Retinal pigment epithelial cell (primary cell): ENCODE measurements at places on chromosomes 13 and 19.

GRCh38 chr19:47351548-47351947 is 2.4 kb downstream of the DHX34 start:
- peak; percentile 11 for DNase-seq

DNA sequence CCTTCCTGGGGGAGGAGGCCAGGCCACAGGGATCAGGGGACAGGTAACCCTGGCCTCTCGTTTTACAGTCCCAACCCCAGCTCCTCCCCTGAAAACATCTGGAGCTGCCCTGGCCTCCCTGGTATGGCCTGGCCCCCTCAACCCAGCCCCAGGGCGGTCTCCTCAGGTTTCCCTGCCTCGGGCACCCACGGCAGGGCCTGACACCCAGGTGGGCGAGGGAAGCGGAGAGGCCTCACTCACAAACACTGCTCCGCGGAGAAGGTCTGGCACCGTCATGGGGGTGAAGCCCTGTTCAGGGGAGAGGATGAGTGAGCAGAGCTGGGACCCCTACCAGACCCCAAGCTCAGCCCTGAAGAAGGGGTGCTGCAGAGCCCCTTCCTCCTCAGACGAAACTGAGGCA is 6.5 kb upstream of the CCER2 start:
- no peak for DNase-seq

DNA sequence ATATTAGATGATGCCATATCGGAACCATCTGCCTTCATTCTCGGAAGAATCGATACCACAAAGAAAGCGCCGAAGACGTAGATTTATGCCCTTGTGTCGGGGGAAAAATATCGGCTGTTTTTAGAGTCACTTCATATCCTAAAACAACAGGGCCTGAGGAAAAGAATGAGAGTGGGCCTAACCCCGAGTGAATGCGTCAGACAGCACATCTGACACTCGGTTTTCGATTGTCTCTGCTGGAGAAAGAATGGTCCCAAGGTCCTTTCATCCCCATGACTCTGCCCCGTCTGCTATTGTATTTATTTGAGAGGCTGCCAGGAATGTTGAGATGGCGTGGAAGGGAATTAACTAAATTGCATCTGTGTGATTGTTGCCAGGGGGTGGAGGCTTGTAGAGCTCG is 46.1 kb downstream of the CHST8 start:
- DNase-seq = no peak

DNA sequence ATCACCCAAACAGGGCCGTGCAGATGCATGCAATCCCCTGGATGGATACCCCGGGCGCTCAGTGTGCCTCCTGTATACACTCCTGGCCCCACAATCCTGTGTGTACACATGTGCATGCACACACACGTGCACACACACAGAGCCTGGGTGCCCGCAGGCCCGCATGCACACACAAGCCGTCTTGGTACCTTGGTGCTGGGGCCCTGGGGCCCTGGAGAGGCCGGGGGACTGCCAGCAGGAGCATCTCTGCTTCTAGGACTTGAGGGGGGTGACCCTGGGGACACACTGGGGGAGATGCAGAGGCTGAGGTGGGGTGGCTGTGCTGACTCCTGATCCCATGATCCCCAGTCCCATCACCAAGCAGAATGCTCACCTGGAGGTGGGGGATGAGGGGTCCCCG is 15.6 kb upstream of the EPOR start:
- DNase-seq = no peak

DNA sequence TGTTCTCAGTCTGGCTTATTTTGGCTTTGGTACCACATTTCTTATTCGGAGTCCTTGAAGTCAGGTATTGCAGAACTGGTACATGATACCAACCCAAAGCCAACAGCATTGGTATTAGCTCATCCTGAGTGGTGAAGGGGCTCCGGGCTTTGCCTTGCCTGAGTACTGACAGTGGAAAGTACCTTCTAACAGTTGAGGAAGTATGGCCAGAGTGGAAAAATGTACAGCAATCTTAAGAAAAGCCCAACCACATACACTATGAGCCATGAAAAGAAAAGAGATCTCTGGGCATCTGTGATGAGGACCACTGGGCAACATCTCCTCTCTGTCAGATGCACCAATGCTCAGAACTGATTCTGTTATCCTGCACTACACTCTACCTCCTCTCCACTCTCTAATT is 8.3 kb downstream of the LCP1 start:
- no peak for DNase-seq

DNA sequence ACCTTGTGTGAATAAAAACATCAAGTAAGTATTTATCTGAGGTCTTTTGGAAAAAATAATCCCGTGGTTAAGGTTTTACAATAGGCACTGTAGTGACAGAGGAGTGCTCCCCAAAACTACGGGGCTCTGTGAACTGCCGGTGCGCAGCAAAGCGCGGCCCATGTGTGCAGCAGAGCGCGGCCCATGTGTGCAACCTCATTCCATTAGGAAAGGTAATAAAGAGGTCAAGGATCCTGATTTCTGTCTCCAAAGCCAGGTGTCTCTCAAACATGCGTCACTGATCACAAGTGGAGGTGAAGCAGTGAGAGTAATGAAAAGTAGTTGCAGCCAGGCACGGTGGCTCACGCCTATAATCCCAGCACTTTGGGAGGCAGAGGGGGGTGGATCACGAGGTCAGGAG is 58.7 kb downstream of the MRPL57 start:
- no peak for DNase-seq

GRCh38 chr13:30570691-30571090 is 47.0 kb upstream of the USPL1 start:
- no peak for DNase-seq

GRCh38 chr19:13381827-13382632 is 124.2 kb downstream of the CACNA1A start:
- DNase-seq = no peak

DNA sequence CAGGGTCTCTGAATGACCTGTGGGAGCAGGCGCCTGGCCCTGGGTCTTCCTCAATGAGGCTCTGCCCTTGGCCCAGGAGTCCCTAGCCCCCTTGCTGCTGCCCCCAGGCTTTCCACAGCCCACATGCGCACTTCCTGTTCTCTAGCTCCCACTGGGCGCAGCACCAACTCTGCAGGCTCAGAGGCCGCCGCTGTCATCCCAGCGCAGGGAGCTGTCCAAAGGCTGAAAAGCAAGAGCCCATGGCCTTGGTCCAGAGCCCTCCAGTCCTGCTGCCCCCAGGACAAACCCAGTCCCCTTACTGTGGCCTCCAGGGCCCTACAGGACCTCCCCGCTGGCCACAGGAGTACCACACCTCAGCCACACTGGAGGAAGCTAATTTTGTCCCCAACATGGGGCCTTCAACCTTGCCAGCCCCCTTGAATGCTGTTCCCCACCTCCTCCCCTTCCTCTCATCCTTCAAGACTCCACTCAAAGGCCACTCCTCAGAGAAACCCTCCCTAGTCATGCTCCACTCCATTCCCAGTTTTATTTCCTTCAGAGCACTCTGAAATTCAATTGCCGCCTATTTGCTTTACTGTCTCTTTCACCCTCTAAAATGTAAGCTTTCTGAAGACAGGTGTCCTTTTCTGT is 8.0 kb upstream of the POU2F2 start:
- DNase-seq = no peak

DNA sequence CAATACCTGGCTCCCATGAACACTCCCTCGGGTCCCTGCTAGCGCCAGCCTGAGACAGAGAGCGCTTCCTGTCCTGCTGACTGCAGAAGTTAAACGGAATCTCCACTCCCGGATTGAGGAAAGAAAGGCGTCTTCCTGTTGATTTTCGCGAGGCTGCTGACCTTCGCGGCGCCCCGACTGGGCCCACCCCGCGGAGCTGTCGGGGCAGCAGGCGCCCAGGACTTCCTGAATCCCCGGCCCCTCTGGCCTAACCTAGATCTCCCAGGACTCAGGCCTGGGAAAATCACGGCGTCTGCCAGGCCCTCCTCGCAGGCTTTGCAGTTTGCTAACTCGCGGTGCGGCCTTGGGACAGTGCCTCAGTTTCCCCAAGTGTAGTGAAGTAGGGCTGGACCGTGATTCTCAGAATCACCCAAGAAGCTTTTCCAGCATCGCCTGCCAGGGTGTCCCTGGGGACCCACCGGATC is 108.8 kb downstream of the KCTD15 start:
- DNase-seq = no peak

DNA sequence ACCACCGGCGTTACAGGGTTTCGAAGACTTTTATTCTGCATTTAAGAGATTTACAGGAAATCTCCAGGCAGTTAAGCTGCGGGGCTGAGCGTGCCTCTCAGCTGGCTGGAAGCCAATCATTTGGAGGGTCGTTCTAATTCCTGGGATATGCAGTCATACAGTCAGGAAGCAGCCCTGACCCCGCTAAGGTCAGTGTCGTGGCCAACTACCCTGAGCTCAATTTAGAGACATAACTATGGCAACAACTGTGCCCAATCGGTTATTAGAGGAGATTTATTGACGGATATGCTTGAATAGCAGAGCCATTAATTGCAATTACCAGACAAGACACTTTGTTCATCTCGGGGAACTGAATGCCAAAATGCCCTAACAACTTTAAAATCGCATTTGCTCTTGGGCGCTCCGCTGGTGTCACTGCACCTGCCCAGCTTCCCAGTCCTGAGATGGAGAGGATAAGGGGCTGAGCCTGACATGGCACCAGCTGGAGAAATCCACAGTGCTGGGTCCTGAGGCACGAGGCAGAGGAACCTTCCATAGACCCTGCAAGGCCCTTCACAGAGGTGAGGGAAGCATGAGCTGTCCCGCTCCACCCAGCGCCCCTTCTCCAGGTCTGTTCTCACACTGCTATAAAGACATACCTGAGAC is 15.1 kb upstream of the ZNF507 start:
- DNase-seq = no peak

DNA sequence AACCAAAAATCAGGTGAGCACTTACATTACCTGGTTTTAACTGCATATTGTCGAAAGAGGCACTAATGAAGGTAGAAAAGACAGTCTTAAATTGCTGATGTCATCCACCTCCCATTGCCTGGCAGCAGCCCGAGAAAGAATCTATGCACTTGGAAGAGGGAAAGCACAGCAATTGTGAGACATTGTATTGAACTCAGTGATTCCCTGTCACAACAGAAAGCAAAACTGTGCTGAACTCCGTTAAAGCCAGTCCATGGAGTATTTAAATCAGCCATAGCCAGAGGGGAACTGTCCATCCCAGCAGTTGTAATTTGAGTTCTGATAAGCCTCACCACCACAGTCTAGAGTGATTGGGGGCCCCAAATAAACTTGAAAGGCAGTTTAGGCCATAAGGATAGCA is 466.6 kb upstream of the PCDH9 start:
- DNase-seq = no peak

GRCh38 chr13:52797176-52797575 is 51.3 kb downstream of the PCDH8 start:
- DNase-seq = no peak

GRCh38 chr19:2790557-2791271 is 5.4 kb downstream of the THOP1 start:
- DNase-seq = no peak

DNA sequence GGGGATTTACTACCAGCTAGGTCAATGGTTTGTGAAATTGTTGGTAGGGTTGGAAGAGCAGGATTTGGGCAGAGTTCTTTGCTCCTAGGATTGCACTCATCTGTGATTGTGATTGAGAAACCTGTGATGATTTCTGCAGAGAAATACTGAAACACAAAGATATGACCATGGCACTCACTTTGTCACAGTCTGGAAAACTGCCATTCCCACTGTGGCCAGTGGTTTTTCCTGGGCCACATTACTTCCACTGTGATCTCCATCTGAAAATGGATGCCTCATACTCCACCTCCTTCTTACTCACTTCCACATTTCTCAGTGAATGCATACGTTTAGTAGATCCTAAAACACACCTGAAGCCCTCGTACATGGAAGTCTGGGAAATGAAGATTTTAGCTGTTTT is 593.2 kb downstream of the LMO7 start:
- no peak for DNase-seq

DNA sequence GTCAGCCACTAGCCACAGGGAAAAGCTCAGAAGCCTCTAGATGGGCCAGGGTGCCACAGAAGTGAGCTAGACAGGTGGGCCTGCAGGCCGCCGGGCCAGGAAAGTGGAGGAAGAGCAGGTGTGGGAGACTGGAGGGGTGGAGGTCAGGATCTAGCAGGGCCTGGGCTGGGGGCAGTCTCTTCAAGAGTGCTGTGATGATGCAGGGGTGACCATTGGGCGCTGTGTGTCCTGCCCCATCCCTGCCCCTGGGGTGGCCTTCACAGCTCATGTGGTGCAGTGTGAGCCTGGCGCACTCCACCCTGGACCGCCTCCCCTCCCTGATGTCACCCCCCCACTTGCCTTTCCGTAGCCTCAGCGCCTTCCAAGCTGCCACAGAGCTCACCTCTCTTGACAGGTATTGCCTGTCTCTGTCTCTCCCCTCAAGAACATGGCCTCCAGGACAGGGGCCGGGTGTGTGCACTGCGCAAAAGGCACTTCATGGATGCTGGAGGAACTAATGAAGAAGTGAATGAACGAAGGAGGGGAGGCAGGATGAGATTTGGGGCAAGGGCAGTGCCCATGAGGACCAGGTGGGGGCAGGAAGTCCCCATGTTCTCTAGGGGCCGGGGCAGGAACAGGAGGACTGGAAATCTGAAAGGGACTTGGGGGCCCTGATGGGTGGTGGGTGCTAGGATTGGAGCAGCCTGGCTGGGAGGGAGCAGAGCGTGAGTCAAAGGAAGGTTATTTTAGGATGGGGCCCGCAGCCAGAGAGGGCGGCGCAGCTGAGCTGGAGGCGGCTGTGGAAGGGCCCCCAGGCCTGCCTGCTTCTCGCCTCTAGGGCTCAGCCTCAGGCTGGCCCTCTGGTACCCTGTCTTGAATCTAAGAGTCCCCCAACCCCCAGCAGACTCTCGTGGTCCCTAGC is 6.6 kb downstream of the SSBP4 start:
- no peak for DNase-seq

DNA sequence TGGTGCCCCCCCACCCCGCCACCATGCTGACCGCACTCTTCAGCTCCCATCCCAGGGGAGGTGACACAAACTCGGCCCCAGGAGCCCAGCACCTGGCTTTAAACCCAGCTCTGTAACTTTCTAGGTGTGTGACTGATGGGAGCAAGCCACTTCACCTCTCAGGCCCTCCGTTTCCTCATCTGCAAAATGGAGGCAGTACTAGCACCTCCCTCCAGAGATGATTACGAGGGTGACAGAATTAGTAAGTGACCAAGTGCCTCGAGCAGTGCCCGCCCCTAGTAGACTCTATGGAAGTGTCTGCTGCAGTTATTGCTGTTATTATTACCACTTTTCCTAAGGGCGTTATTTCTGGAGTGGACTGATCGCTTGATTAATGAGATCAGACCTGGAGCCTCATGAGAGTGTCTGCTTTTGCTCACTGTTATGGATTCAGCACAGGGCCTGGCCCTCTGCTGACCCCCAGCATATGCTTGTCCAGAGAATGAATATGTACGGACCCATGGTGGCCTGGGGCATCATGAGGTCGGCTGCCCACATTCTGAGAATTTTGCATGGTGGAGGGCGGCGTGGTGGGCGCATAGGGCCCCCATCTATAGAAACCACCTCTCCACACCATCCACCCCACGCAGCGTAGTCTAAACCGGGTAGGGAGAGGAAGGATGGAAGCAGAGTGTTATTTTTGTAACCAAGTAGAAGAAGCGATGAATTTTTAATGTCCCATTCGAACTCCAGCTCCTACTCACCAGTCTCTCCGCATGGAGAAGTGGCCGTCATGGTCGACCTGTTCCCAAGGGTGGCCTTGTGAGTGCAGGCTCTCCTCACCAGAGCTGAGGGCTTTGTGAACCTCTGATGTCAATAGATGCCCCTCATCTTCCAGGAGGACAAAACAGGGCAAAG is 48.2 kb downstream of the CAPN12 start:
- DNase-seq = no peak
